ENCODE measurements at places on chromosomes 5 and 9.

DNA sequence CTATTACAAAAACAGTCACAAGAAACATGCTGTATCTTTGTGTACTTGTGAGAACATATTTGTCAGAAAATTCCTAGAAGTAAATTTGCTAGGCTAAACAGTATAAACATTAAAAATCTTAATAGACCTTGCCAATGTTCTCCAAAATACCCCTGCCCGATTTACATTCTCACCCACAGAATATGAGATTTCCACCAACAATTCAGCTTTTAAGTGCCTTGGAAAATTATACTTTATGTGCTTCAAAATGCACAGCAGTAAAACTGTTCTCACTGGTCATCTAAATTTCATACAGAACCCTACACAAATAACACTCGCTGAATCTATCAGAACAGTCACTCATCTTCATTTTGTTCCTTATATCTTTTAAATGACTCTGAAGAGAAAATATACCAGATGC is 5.5 kb downstream of the MLLT3 start:
- no peak for DNase-seq

DNA sequence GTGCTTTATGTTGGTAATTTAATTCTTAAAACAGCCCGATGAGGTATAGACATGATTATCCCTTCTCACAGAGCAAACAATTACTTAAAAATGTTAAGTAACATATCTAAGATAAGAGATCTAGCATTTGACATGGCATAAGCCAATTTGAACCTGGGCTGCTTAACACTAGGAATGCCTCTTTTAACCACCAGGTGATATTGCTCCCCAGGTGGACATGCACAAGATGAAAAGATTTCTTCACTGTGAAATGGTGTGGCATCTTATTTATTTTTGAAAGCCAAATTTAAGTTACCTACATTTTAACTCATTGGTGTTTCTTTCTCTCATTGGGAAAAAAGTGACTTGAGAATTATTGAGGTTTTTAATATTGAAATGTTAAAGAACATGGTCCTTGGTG is 15.8 kb upstream of the LRRC70 start:
- DNase-seq = no peak

DNA sequence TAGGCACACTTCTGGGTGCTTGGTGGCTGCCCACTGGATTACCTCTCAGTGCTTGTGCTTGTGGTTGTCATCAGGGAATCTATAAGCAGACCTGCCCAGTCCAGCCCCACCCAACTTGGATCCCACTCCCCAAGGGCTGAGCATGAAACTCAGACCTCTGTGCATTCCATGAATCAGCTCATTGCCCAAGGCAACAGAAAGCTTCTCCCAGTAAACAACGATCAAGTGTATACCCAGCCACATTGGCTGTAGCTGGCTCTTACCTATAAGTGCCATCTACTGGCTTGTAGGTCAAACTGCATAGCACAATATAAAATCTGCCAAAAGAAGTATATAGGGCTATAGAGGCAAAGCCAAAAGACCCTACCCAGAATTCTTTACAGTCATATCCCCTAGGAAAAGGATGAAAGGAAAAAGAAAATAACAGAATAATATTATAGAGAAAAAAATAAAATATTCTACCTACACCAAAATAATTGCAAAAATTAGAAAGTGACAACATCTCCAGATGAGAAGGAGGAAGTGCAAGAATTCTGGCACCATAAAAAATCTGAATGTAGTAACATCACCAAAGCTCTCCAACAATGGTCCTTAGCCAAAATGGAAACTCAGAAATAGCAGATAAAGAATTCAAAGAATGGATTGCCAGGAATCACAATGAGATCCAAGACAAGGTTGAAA is 321.0 kb upstream of the TRPC7 start:
- DNase-seq = no peak

GRCh38 chr5:171494452-171495121 is 75.1 kb downstream of the FGF18 start:
- no peak for DNase-seq

- DNase-seq = no peak
These were observed 296.8 kb downstream of the PDE4D start for GRCh38 chr5:59596586-59597350.

DNA sequence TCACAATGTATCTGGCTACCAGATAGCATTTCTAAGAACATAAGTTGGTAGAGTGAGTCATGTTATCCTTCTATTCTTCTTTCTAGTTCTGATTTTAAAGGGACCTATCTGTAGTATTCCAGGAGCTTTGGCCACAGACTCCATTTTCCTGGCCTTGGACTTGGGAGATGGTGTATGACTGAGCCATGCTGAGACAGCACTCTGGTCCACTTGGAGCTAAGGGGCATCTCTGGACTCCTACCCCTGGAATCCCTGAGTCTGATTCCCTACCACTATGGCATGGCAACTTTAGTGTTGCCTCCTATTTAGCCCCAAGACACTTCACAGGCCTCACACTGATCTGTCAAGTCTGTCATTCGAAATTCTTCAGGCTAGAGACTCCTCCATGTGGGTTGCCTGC is 58.8 kb downstream of the BAAT start:
- DNase-seq = no peak

DNA sequence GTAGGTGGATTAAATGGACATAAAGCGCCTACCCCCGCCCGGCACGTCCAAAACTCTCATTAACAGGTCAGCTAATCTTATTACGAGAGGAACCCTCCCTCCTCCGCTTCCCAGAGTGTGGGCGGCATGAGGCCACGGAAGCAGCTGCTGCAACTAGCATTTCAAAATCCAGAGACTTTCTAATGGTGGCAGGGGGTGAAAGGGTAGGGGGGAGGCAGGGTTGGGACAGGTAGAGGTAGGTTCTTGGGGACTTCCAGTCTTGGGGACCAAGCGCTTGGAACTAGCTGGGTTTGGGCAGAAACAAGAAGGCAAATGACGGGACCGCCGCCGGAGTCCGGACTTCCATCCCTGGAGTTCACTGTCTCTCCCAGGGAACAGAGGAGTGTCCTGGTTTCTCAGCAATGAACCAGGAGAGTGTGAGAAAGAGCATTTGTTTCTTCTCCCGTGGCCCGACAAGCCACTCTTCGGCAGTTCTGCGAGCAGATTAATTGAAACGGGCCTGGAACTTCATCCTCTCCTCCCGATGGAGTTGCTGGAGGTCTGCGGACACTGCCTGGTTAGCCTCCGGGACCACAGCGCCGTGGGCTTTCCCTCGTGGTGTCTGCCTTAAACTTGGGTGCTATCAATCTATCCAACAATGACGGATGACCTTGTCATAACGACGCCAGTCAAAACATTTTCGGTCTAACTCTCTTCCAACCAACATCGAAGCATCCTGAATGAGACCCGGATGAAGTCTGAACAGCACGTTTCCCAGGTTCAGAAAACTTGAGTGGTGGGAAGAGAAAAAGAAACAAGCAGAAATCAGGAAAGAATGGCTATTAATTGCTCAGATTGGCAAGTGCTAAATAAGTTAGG is 1.6 kb upstream of the PRDM6 start:
- no peak for DNase-seq

DNA sequence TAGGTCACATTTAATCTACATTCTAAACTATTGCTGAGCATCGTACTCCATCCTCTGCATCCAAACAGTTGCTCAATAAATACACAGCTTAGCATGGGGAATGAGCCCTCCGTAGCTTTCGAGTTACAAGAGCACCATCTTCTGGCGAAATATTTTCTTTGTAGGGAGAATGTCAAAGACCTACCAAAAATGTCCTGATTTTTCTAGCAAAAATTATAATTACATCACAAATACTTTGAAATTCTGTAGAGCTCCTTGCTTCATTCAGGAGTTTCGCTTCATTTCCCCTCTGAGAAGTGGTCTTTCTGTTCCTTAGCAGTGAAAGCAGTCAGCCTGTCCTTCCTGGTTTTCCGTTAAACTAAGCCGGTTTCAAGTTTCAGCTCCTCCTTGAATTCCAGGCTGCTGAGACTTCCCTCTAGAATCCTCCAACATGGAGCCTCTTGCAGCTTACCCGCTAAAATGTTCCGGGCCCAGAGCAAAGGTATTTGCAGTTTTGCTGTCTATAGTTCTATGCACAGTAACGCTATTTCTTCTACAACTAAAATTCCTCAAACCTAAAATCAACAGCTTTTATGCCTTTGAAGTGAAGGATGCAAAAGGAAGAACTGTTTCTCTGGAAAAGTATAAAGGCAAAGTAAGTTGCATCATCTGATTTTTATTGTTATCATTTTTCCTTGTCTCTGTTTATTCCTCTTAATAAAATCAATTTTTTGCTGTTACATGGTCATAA is at the start of gene GPX8:
GPX8 (plus strand) TSS at position 409 of the 730 bp plus-strand sequence; CDS start at position 431, 22 bp downstream.
- no peak for DNase-seq

GRCh38 chr9:36471359-36471758 is 71.3 kb upstream of the RNF38 start:
- no peak for DNase-seq

- DNase-seq = no peak
These were observed 28.9 kb downstream of the RXRA start for GRCh38 chr9:134355158-134355557.

GRCh38 chr5:10750909-10751308 is 10.1 kb downstream of the DAP start:
- no peak for DNase-seq

GRCh38 chr5:157431544-157432200 is 28.3 kb upstream of the NIPAL4 start:
- DNase-seq = no peak

DNA sequence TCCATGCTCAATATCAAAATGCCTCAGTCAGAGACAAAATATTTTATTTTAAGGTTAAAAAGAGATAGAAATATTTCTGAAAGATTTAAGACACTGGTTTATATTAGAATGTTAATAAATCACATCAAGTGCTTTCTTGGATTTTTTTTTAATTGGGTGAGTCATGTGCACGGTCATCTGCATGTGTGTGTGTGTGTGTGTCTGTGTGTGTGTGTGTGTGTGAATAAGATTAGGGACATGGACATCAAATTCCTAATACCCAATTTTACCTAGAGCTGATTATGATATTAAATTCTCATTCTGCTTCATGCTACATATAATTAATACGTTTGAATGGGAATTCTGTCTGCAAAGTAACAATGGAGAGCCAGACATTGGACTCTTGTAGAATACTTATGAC is 122.9 kb downstream of the BASP1 start:
- DNase-seq = no peak

All from activated effector memory CD4-positive, alpha-beta T cell treated with Interleukin-2 at 50 U/mL for 16 hours (primary cell).